ENCODE measurements at places on chromosomes 2 and 18. TPM values are rescaled to one million over a fixed set of nuclear protein-coding genes. Genes with fewer than 3 reads are reported as not detected.

- no peaks in the 10 kb centered on the region for H3K36me3 ChIP-seq
- no peak for DNase-seq
- H3K4me3 ChIP-seq: no peak overlapping the region
- H3K27ac ChIP-seq: no peak overlapping the region
- H3K27me3 ChIP-seq: no peaks in the 10 kb centered on the region
Observed at GRCh38 chr2:20594957-20595356, 55.9 kb downstream of the HS1BP3 start.

- H3K4me3 ChIP-seq: no peak overlapping the region
- H3K27me3 ChIP-seq: peaks cover 64% of the 10 kb centered on the region
- no peaks in the 10 kb centered on the region for H3K36me3 ChIP-seq
Observed at GRCh38 chr2:73290049-73290839, 3.1 kb downstream of the EGR4 start.

The SCYGR3 gene
- total RNA-seq: not detected

The FOXD4L1 gene
- not detected for total RNA-seq

The TMEM247 gene
- not detected for total RNA-seq

- H3K27ac ChIP-seq: no peak overlapping the region
- no peaks in the 10 kb centered on the region for H3K4me1 ChIP-seq
- DNase-seq: no peak
- H3K27me3 ChIP-seq: no peaks in the 10 kb centered on the region
- H3K4me3 ChIP-seq: no peak overlapping the region
Observed at GRCh38 chr18:6315517-6316331, 99.0 kb downstream of the L3MBTL4 start.

DNA sequence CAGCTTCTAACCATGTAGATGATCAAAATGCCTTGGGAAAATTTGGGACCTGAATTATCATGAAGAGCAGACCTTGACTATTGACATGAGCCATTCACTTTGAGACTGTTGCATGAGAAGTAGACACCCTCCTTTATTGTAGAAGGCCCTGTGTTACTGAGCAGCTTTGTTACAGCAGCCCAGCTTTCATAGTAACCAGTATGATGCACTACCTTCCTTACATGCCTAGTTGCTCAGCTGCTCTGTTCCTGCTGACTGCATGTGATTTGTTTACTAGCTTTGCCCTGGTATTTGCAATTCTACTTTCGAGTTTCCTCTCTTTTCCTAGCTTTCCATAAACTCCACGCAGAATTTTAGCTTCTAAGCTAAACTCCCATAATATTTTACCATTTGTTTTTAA, 11.2 kb upstream of the FN1 start:
- DNase-seq: no peak
- H3K36me3 ChIP-seq: no peaks in the 10 kb centered on the region
- no peaks in the 10 kb centered on the region for H3K27me3 ChIP-seq
- H3K4me3 ChIP-seq: no peak overlapping the region

The DYSF gene
- 8.5 TPM for total RNA-seq

Data from H1 (cell line).